Thoracic aorta (tissue), 2 donors: ENCODE measurements at places on chromosomes 6 and 20.

DNA sequence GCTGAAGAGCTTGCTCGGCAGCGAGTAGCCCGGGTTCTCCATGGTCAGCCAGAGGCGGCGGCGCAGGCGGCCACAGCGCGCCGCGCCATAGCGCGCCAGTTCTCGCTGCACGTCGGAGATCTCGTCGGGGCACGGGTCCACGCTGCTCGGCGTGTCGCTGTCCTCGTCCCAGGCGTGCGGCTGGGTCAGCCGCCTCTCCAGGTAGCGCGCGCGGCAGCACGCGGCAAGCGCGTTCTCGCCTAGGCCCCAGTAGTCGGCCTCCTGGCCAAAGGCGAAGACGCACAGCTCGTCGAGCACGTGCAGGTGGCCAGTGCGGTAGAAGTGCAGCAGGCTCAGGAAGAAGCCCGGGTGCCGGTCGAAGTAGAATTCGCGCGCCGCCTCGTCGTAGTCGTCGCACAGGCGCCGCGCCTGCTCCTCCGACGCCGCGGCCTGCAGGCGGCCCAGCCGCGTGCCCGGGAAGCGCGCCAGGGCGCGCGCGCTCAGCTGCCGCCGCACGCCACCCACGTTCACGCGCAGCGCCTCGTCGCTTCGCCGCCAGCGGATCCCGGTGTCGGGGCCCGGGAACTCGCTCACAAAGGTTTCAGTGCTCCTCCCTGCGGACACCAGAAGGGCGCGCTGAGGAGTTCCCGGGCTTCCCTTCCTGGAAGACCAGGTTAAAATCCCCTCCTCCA lies 2.7 kb downstream of the KCNS1 start:
- DNase-seq, result no peak

- DNase-seq, result no peak
Measured at GRCh38 chr6:155521719-155522118, 66.1 kb upstream of the NOX3 start.

DNA sequence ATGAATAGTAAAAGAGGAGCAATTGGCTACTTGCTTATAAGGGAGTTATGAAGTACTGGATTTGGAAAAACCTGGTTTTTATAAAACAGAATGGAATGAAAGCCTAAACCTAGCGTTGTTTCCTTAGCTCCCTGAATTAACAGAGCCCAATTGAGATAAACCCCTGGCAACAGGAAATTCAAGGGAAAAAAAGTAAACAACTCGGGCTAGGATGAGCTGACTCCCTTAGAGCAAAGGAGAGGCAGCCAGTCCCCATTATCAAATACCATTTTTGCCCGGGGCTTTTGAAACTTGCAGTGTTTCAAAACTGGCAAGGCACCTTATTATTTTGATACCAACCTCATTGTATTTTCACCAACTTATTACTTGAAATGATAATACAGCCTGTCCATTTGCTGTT lies 587.5 kb downstream of the CD109 start:
- no peak for DNase-seq

GRCh38 chr20:60558486-60558885 lies 600.3 kb downstream of the CDH26 start:
- no peak for DNase-seq

DNA sequence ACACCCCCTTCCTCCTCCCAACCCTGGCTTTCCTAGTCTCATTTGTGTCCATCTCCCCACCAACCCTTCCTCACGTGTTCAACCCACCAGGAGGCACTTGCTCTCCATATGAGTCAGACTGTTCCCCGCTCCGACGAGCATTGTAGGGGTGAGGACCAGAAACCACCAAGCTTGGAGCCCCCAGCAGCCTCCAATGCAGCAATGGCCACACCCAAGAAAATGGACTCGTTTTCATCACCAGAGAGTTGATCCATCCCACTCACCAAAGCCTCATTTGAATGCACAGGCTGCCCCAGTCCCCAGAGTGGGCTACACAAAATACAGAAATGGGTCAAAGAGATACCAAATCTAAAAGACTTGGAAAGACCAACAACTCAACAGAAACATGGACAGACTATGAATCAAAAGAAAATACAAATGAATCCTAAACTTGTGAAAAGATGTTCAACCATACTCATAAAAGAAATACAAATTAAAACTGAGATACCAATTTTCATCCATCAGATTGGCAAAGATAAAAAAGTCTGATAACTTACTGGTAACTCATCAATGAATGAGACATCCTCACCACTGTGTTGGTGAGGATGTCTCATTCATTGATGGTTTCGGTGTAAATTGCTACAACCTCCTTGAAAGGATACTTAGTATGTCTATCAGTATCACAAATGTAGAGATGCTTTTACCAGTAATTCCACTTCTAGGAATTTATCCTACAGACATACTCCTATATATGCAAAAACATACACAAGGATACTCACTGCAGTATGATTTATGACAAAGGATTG lies 68.1 kb downstream of the TRERF1 start:
- no peak for DNase-seq
